ENCODE measurements at places on chromosomes 4 and X.
A peak's percentile ranks its signal among the peaks of the same experiment; 100 is the strongest.

GRCh38 chr4:152700151-152700550 is 20.4 kb upstream of the TMEM154 start:
- DNase-seq, result no peak

- no peak for DNase-seq
Measured at GRCh38 chr4:67522230-67522629, 23.1 kb downstream of the CENPC start.

DNA sequence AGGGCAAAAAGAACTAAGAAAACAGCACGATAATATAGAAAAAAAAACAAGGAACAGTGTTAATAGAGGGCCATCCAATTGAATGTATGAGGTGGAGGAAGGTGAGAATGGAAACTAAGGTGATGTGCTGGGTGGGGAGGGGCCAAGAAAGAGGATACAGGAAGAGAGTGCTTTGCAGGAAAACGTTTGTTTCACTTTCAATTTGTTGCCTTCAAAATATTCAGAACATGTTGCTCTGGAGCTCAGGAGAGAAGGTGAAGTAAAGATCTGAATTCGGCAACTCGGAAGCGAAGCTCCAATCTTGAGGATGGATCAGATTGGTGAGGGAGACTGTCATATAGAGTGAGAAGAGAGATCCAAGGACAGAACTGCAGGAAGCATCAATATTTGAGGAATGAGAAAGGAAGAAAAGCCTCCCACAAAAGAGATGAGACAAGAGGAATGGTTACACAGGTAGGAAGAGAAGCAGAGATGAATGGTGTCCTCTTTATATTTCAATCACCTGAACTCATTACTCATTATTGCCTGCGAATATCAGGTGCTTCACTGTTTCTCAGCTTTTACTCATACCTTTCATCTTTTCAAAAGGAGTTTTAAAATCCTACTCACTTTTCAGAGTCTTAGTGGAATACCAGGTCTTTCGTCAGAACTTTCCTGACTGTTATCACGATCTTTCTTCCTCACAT is 14.7 kb upstream of the SEC24D start:
- DNase-seq, result no peak

DNA sequence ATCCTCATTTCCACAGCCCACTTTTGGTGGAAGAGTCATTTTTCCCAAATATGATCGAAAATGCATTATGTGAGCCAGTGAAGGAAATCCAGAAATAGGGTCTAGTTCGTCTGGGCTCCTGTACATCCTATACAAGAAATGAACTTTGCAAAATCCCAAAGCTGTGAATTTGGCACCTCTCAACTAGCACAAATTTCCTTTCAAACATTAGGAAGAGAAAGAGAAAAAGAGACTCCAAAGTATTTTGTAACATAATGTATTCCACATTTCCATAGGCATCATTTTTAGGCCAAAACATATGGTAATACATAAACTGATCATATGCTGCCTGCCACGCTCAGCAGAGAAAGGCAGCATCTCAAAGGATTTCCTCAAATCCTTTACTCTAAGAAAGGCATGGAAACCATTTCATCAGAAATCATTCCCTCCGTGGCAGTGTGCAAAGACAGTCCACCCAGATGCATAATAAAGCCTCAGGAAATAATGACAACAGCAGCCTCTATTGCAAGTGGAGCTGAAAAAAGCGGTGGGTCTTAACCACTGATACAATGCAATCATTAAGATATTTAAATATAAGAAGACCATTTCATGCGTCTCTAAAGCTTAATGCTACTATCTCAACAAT is 56.8 kb downstream of the ANOS1 start:
- no peak for DNase-seq

GRCh38 chr4:22385611-22386011 is 130.3 kb downstream of the ADGRA3 start:
- peak; percentile 30 for DNase-seq

DNA sequence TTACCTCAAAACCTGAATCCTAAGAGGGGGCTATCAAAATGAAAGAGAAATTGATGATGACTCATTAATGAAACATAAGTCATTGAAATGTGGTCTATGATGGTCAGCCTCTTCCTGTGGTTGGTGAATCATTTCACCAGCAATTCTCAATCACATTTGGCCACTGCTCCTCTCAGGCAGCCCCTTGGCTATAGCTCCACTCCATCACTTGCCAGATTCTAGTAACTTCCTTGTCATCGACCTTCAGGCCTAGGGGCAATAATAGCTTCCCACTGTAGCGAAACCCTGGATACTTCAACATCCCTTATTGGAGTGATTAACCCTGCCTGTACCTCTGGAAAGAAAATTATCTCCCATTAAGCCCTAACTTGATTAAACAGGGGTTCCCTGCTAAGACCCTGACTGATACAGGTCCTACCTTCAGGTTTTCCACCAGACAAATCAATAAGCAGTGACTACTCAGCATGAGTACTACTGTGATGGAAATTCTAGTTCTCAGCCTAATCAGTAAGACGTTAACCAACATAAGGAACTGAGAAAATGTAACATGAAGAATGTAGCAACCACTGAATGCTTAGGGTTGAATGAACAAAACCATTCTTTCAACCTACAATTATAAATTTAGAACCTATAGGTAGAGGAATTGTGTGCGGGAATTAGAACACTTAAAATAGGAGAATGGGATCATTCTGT is 30.4 kb downstream of the ADH7 start:
- DNase-seq, result peak; percentile 96

DNA sequence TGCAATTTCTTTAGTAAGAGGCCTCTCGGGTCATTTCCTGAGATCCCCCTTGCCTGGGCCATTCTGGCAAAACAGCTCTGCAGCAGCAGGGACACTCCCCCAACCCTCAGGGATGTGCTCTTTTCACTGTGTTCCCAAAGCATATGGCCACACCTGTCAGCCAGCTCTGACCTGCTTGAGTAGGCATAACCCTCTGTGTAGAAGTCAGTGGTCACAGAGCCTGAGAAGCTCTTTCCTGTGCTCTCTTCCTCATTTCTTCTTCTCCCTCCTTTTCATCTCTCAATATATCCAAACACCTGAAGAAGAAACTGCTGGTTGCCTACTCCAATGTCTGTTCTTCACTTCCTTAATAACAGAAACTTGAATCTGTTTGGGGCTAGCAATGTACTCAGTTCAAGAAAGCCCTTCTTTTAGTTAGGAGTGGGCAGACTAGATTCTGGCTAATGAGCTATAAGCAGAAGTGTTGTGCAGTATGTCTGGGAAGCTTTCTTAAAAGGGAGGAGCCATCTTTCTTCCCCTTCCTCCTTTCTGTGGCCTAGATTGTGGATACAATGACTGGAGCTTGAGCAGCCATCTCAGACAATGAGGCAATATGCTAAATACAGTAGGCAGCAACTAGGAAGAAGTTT is 73.3 kb downstream of the PRPS1 start:
- DNase-seq, result no peak

Measured in fibroblast of gingiva (primary cell).